Stimulated activated CD8-positive, alpha-beta memory T cell treated with anti-CD3 and anti-CD28 coated beads, Interleukin-4, amount 100 ng/mL, for 4 hours (primary cell): ENCODE measurements at places on chromosomes 1 and 21.

DNA sequence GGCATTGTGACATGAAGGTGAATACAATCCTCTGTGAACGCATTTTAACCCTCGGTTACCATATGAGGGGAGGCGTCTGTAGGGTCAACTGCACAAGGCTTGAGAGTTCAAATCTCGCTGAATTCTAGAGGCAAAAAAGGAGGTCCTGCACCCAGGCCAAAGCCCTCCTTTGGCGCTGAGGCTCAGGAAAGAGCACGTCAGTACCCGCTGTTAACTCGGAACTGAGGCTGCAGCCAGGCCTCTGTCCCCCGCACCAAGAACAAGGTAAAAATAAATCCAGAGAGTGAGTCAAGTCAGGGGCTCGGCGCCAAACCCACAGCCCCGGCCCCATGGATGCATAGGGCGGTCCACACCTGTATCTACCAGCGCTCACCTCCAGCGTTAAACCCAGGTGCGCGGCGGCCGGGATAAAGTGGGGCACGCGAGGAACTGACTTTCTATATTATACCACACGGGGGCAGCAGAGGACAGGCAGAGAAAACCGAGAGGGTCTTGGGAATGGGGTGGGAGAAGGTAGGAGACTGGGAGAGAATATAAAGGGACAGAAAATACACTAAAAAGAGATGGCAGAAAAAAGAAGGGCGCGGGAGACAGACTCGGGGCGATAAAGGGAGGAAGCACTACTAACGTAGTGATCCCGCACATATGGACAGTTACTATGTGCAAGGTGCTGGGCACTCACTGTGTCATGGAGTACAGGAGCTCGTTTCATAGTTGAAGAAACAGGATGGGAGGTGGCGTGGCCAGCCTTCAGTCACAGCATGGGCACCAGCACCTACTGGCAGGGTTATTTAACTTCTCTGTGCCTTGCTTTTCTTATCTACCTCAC, 54.9 kb downstream of the DMRTA2 start:
- no peak for DNase-seq

GRCh38 chr1:25807480-25808390, 7.7 kb downstream of the SELENON start:
- DNase-seq, result no peak

GRCh38 chr1:46687093-46687659, 15.5 kb downstream of the TEX38 start:
- no peak for DNase-seq

DNA sequence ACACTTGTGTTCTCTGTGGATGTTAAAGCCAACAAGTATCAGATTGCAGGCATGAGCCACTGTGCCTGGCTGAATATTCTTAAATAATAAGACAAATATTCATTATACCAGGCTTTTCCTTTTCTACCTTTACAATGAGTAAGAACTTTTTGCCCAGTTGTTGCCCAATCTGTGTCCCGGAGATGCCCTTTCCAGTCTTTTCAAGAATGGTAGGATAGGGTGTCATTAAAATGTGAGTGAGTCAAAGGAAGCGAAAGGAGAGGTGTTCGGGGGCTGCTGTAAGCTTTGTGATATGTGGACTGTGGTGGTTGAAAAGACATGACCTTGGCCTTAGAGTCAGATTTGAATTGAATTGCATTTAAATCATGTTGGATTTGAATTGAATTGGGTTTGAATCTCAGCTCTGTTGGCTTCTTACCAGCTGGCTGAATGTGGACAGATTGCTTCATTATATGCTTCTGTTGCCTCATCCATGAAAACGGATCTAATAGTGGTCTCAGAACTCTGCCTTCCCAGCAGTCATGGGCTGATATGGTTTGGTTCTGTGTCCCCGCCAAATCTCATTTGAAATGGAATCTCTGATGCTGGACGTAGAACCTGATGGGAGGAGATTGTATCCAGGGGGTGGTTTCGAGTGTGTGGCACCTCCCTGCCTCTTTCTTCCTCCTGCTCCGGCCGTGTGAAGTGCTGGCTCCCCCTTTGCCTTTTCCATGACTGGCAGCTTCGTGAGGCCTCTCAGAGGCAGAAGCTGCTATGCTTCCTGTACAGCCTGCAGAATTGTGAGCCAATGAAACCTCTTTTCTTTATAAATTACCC, 22.7 kb upstream of the AADACL3 start:
- DNase-seq, result no peak

DNA sequence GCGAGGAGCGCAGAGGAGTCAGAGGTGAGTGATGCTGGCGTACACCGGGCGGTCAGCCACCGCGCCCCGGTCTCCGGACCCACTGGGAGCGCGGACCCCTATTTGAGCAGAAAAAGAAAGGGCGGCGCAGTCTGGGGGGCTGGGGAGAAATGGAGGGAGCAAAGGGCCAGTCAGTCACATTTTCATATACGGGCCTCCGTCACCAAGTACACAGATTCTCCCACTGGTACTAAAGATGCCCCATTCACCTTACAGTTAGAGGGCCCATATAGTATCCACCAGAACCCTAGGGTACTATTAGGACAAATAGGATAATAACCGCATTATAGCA, 573 bp downstream of the C2CD4D start:
- no peak for DNase-seq

DNA sequence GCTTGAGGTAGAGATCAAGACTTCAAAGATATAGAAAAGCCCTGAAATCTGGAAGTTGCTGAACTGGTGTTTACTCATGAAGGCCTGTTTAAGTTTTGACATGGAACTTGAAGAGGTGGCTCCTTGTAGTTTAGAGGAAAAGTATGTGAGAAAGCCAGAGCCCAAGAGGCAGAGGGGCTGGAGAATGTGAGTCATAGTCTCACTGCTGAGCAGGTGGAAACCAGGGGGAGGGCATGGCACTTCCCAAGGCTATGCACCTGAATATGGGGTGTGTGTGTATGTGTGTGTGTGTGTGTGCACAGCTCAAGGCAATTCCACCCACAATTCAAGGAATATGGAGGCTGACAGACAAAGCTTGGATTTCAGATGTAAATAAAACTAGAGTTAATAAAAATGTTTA, 46.8 kb upstream of the C1orf198 start:
- no peak for DNase-seq
